Activated CD8-positive, alpha-beta memory T cell treated with anti-CD3 and anti-CD28 coated beads for 1 hour (primary cell): ENCODE measurements at places on chromosomes 3 and 15.

DNA sequence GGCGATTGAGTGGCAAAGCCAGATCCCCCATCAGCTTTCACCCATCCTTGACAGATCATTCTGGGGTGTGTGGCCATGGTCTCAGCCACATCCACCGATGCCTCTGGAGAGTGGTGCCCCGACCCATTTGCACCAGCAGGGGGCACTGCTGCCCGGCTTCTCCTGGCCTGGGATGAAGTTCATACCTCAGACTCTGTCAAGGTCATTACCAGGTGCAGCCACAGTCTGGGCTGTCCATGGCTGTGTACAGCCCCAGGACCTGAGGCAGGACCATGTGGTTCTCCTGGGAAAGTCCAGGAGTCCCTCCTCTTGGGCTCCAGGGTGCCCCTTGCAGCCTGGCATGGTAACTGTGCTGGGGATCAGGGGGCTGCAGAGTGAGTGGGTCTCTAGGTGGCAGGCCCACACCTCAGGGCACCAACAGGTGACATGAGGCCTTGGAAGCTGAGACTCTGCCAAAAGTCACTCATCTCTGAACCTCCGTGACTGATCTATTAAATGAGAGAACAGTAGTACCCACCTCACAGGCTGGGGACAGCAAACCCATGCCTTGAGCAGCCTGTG lies 67.2 kb downstream of the CACNA2D2 start:
- DNase-seq = peak; percentile 64

- DNase-seq = no peak
Observed at GRCh38 chr3:177330779-177331178, 133.5 kb upstream of the TBL1XR1 start.

DNA sequence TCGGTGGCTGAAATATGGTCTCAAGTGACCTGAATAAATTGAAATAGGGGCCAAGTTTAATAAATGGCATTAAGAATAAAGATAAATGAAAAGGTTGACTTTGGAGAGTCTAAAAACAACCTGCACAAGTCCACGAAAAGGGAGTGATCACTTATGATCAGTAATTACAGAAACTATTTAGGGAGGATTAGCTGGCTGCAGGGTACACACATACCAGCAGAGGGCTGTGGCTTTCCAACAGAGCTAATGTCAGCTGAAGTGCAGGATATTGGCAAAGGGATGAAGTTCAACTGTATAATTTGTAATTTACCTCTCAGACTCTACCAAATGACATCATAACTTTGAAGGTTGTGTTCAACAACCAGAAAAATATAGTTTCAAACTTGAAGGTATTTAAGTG lies 86.8 kb downstream of the SYNPR start:
- no peak for DNase-seq

DNA sequence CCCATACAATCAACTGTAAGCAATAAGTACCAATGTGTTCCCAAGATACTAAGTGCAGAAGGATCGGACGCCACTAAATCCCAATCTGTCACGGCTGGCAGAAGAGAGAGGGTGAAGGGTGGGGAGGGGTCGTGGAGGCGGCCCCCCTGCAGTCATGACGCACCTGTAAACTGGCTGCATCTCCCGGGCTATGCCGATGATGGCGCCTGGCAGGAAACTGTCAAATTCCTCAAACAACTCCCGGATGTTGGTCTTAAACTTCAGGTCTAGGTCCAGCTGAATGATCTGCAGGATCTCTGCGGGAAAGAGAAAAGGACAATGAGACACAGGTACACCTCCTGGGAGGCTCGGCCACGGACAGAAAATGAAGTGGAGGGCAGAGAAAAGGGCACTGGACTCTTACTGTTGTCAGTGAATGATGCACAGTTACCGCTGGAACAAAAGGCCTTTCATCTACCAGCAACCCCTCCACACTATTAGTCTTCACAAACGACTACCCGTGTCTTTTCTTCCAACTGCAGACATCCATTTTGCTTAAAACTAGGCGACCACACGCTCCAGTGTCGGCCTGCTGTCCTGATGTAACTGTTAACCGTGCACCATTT lies 114.6 kb downstream of the XXYLT1 start:
- DNase-seq = no peak

DNA sequence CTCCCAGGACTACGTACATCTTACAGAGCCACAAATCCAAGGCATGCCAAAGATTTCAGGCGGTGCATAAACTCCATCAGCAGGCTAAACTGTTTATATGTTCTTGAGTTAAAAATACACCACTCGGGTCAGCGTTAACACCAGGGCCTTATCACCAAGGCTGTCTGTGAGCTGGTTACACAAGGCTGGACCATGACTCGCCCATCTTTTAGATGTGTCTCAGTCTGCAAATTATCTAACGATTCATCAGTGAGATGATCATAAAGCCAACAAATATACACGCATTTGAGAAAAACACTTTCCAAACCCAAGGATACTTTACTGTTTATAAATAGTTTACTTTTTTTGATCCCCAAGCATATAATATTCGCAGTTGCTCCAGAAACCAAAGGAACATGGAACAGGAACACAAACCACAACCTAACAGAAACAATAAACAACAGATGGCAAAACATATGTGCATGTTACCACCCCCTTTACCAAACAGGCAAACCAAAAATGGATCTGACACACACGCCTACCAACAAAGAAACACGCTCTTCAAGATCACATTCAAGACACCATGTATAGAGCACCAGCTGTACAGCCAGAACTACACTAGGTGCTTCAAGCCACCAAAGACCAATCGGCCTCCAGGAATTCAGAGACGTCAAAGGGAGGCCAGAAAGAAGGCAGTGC lies 15.4 kb downstream of the LRIG1 start:
- no peak for DNase-seq

GRCh38 chr3:114411811-114412803 lies 118.3 kb downstream of the TIGIT start:
- DNase-seq = no peak

GRCh38 chr3:149009732-149010131 lies 18.4 kb downstream of the GYG1 start:
- peak; percentile 11 for DNase-seq

DNA sequence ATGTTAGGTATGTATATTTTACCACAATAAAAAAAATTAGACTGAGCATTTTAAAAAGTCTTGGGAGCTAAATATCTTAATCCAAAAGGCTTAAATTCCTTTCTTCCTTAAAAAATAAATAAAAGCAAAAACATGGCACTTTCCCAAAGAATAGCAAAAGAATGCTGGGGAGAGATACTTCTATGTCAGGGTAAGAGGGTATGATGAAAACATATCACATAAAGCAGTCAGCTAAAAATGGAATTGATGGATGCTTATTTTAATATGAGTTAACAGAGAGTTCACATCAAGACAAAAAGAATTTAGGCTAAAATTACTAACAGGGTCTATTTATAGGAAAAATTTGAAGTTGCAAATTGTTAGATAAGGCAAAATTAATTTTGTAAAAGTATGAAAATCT lies 141.0 kb downstream of the MYLK start:
- no peak for DNase-seq

DNA sequence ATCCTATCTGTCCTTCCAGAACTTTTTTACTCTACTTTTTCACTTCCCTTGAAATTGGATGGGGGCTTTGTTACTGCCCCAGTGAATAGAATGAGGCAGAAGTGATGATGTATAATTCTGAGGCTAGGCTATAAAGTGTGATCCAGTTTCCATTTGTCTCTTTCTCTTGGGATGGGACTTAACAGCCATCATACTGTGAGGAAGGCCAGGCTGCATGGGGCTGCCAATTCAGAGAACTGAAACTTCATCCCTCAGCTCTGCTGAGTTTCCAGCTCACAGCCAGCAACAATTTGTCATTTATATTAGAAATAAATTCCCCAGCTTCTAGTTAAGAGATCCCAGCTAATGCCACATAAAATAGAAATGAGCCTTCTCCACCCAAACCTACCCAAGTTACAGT lies 504.0 kb upstream of the TGFBR2 start:
- no peak for DNase-seq

- DNase-seq = no peak
Observed at GRCh38 chr3:140234256-140234655, 299.3 kb downstream of the CLSTN2 start.

- DNase-seq = no peak
Observed at GRCh38 chr3:37435572-37435971, 261.2 kb upstream of the LRRFIP2 start.

- no peak for DNase-seq
Observed at GRCh38 chr3:125436921-125437320, 61.8 kb upstream of the ZNF148 start.

GRCh38 chr3:190076136-190076535 lies 44.6 kb downstream of the P3H2 start:
- DNase-seq = no peak

GRCh38 chr3:190088890-190089289 lies 31.8 kb downstream of the P3H2 start:
- DNase-seq = no peak

- no peak for DNase-seq
Observed at GRCh38 chr15:31261266-31262142, 65.1 kb upstream of the KLF13 start.

- DNase-seq = no peak
Observed at GRCh38 chr15:84871428-84871985, 13.0 kb upstream of the SLC28A1 start.

DNA sequence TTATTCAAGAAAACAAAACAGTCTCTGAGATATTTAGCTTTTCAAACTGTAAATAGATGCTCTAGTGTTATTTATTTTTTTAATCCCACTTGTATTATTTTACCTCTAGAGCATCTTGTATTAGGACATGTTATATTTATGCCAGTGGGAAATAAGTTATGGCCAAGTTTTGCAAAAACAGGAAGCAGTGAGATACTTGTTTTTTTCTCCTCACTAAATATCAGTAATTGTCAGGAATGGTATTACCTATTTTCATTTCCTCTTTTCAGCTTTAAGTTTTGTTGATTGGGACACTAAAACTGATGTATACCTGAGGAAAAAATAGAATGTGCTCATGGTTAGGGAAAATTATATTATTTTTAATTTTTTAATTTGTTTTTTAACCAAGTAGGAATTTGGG lies 8.6 kb upstream of the IL20RB start:
- DNase-seq = no peak

GRCh38 chr3:158953131-158953530 lies 151.3 kb downstream of the MFSD1 start:
- DNase-seq = no peak

DNA sequence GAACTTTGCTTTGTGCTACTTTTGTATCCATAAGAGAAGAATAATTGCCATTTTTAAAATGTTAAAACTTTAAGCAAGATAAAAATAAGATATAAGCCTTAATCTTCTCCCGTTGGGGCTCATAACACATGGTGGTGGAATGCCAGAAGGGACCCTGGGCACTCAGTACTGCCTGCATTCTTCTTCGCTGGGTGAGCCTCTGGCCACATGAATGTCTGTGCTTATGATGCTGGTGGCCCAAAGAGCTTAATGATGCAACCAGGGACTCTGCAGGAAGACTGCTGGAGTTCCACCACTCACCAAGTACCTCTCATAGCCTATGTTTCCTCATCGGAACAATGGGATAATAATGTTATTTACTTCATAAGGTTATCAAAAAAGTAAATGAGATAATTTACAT lies 103.6 kb downstream of the ERC2 start:
- no peak for DNase-seq

DNA sequence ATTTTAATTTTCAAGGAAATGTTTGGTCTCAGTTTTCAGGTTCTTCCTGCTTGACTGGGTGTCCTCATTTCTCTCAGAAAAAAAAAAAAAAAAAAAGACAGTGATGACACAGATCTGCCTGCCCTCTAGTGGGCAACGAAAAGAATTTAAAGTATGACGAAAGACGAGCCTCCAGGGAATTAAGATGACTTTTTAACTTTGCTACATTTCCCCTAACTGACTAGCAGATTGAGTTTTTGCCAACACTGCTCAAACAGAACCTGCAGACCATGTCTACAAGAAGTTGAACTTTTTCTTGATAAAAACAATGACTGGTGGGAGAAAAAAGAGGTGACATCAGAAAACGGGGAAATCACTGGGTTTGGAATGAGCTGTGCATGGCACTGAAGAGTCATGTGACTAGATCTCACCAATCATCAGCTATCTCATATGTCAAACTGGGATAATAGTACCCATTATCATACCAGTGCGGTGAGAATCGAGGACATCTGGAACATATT lies 40.8 kb downstream of the EOMES start:
- no peak for DNase-seq

- no peak for DNase-seq
Observed at GRCh38 chr3:194572143-194572789, 61.0 kb downstream of the TMEM44 start.

DNA sequence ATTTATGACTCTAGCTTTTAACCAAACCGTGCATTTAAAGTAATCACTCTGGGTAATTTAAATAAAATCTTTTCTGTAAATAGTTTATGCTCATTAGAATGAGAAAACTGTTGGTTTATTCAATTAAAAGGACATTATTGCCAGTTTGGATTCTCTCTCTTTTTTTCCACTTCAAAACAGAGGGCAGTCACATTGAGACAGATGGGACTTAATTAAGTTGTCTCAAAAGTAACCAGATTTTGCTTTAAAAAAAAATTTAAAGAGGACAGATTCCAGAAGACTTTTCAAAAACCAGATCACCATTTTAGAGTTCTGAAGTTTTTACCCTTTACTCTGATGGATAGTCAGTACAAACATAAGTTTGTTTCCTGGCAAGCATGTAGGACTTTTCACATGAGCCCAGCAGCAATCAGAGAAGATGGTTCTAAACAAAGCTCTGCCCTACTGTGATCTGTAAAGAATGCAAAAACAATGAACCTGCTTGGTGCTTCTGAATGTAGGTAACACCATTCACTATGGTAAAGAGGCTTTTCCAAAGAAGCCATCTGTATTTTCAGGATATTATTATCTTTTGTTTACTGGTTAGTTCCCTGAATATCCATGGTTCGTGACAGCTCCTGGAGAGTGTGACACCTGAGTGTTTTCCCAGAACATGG lies 136.2 kb downstream of the LRTM1 start:
- no peak for DNase-seq

DNA sequence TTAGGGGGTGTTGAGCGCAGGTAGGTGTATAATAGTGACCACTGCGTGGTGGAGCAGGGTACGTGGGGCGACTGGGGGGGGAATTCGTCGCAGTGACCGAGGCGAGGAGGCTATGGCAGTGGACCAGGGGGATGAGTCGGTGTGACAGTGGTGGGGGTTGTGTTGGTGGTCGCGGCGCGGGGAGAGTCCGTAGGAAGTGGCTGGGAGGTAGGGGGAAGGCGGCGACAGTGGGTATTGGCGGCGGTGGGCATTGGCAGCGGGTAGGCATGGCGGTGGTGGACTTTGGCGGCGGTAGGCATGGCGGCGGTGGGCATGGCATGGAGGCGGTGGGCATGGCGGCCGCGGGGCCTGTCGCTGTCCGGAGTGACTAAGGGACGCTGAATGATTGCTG lies 739 bp downstream of the SNRPN start:
- no peak for DNase-seq
